Lung (tissue), 17 donors: ENCODE measurements at places on chromosomes 12 and 14.
A peak's percentile ranks its signal among the peaks of the same experiment; 100 is the strongest.

GRCh38 chr14:56145965-56146364, 27.8 kb downstream of the PELI2 start:
- no peak for DNase-seq

DNA sequence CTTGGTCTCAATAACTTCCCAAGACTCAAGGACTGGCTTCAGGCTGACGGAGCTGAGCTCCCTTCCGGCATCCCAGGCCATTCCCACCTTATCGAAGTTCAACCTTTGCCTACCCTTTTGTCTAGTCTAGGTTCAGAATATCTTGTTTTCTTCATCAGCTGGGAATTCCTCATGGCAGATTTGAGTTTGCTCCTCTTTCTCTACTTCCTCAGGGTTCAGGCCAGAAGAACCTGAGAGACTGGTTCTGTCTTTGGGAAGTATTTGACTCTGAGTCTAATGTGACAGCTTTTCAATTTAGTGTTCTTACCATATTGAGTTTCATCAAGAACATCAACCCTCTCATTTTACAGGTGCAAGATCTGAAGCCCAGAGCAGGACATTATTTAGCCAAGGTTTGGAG, 2.1 kb downstream of the BIN2 start:
- DNase-seq, result no peak

- DNase-seq, result peak; percentile 92
Observed at GRCh38 chr12:123269395-123269892, 2.2 kb downstream of the CDK2AP1 start.

DNA sequence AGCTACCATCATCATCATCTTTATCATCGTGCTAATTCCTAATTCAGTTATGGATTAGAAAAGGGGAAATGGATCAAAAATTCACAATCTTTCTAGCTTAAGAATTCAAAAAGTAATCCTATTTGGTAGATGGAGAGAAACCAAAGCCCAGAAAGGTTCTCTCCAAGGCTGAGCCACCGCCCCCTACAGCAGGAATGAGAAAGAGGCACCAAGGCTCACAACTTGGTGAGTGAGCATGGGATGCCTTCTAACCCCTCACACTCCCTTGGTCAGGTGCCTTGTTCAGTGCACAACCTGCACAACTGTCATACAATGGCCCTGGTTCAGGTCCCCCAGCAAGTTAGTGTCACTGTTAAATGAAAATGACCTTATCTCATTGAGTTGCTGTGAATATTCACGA, 171.5 kb downstream of the ANO2 start:
- DNase-seq, result no peak

DNA sequence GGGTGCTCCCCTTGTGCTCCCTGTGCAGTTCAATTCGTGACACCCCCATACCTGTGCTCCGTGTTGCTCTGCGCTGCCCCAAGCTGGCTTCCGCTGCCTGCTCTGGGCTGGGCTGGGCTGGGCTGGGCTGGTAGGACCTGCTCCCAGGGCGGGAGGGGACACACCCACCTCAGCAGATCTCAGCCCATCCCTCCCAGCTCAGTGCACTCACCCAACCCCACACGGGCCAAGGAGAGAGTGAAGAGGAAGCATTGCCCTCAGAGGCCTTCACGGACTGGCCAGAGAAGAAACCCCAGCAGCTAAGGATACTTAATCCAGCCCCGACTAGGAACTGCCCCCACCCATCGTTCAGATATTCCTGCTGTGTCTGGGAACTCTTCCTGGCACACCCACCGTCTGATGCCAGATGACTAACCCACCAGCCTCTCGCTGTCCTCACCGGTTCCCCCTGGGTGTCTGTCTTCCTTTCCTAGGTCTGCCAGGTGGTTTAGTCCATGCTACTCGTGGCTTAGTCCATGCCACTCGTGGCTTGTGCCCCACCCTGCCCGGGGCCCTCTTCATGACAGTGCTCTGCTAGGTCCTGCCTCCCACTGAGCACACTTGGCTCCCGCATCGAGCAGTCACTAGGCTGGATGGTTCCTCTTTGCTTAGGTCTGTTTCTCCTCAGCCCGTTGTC, at the start of gene LPAR5:
Gene LPAR5, minus strand, starts transcription at position 104 of the 676 bp plus-strand sequence. CDS start 14,711 bp downstream, outside the sequence.
- DNase-seq, result no peak

DNA sequence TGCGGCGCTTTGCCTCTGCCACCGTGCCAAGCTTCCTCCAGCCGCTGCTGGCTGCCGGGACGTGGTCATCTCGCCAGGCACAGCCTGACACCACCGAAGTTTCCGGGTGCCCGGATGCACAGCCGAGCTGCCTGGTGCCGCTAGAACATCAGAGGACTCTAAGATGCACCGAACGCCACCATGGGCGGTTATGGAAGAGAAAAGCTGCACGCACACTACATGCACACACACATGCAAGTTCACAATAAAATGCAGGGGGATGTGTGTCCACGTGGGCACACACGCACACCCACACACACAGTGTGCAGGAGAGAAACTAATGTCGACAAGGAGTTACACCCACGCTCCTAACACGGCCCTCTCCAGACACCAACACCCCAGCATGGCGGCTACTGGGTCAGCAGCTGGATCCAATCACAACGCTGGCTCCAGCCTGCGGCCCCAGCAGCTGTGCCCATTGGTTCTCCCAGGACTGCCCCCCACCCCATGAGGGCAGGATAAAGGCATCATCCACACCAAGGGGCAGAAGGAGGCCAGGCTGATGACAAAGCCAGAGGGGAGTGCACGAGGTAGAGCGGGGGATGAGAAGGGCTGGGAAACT, 82.7 kb downstream of the BCL11B start:
- DNase-seq, result no peak

DNA sequence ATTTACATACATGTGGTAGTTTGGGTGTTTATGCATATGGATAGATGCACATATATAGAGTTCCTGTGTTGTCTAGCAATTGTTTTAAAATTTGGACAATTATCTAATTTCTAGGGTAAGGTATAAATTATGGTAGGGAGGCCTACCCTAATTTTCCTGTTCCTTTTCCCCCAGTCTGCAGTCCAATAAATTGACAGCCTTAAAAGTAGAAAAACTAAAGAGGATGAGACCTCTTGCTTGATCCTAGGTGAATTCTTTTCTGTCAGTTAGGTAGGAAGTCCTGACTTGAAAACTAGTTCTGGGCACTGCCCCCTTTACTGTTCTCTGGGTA, 2.1 kb upstream of the CDKN1B start:
- DNase-seq, result peak; percentile 19

- DNase-seq, result peak; percentile 80
Observed at GRCh38 chr14:69648480-69649451, 37.4 kb downstream of the SUSD6 start.

- peak; percentile 62 for DNase-seq
Observed at GRCh38 chr12:52423661-52424500, 10.3 kb downstream of the KRT75 start.

DNA sequence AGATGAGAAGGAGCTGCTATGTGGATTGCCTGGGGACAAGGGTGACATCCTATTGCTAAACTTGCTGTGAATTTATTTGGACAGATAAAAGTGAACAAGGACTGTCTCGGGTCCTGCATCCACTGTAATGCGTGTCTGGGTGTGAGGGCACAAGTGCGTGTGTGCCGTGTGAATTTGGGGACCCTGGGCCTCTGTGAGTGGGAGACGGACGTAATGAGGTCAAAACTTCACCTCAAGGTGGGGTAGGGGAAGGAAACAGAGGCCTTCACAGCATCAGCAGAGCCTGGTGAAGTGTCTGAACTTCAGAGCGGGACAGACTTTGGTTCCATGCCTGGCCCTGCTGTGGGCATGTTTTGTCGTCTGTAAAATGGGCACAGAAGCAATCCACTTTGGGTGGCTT, 14.8 kb downstream of the ASB2 start:
- no peak for DNase-seq

DNA sequence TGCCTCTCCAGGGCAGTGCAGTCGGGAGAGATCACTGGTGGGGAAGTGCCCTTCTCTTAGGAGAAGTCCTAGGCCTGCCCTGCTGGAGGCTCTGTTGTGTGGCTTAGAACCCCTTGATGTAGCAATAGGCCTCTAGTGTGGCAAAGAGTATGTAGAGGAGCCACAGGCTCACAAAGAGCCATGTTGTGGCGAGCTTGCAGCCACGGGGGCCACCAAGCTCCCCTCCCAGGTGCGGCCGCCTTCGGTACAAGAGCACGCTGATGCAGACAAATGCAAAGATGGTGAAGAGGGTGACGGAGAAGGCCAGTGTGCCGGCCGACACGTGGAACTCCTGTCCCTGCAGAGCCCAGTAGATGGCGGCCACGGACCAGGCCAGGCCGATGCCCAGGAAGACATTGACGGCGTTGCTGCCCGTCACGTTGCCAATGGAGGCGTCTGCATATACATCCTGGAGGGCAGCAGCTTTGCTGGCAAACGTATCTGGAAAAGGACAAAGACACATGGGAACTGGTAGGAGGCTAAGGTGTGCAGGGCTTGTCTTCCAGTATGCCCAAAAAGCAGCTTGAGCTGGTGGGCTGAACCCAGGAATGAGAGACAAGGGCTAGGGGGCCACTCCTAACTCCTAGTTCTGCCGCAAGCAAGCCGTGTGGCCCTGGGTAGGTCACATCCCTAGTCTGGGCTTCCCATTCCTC, 142.8 kb downstream of the SLC8A3 start:
- peak; percentile 78 for DNase-seq

DNA sequence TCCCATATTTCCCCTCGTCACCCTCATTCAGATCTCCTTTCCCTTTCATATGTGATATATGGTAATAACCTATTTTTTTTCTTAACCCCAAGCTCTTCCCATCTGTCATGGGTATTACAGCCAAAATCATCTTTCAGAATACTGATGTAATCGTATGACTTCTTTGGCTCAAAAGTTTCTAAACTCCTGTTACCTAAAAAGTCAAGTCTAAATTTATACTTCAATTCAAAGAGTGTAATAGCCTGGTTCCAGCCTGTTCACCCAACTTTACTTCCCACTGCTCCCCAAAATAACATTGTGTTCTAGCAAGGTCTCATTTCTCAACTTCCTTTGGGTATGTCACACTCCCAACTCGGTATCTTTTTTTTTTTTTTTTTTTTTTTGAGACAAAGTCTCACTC, 48.5 kb downstream of the TBK1 start:
- no peak for DNase-seq

DNA sequence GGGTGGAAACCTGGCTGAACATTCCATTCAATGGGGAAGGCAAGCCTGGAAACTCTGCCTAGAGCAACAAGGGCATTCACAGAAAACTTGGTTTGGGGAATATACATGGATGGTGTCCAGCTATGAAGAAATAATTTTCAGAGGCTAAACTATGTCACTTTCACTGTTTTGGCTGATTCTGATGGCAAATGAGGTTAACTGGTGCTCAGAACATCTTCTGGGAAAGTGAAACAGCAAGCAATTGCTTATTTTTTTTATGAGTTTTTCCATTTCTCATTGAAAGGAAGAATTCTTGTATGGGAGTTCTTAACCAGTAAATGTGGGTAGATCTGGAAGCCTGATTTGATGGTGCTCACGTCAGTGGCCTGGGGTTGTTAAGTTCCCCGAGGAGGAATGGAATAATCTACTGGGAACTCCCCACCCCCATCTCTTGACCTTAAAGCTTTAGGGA, 132.8 kb upstream of the BTG1 start:
- peak; percentile 64 for DNase-seq

- DNase-seq, result no peak
Observed at GRCh38 chr12:114913871-114914801, 230.2 kb upstream of the TBX3 start.

DNA sequence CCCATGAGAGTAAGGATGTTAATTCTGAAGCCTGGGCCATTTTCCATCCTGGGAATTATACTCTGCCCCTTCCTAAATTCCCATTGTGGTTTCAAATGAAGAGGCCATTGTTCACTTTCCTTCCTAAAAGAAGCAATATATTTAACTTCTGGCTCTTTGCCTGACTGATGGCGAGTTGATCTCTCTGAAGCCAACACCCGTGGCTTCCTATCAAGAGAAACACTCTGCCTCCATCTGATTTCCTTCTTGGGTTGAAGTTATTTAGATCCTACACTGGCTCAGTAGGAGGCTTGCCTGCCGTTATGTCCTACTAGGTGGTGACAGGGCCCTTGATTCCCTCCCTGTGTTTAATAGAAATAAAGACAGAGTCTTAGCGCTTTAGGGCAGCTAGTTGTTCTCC, 97.4 kb downstream of the PRKCH start:
- peak; percentile 35 for DNase-seq

GRCh38 chr14:74029136-74029535, 10.0 kb downstream of the BBOF1 start:
- DNase-seq, result no peak

DNA sequence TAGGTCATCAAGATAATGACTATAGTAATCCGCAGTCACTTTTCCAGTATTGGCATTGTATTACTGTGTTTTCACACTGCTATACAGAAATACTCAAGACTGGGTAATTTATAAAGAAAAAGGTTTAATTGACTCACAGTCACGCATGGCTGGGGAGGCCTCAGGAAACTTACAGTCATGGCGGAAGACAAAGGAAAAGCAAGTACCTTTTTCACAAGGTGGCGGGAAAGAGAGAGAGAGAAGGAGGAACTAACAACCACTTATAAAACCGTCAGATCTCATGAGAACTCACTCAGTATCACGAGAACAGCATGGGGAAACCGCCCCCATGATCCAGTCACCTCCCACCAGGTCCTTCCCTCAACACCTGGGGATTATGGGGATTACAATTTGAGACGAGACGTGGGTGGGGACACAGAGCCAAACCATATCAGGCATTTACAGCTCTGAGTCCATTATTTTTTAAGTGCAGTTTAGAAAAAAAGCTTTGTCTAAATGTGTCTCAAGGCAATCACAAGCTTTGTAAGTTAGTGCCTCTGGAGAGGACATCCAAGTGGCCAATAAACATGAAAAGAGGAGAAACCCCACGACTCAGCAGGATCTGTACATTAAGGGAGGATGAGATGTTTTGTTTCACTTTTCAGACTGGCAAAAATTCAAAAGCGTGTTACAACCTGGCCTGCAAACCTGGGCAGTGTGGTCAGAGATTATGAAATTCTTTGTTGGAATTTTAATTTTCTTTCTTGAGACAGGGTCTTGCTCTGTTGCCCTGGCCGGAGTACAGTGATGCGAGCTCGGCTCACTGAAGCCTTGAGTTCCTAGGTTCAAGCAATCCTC, 82.0 kb downstream of the DNAH10 start:
- no peak for DNase-seq

- no peak for DNase-seq
Observed at GRCh38 chr14:30287579-30288445, 271.1 kb upstream of the G2E3 start.

DNA sequence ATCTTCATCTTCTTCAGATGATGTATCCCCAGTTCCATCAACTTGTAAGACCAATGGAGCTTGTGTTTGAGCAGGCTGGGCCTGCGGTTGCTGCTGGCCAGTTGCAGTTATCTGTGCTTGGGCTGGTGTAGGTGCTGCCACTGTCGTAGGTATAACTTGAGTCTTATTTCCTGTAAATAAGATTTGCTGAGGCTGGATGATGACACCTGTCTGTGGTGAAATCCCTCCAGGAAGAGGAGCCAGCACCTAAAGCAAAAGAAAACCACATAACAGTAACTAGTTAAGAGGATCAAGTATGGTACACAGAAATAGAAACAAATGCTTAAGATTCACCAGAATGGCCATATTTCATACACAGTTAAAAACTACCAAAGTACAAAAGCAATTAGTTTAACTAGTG, 28.2 kb downstream of the GTF2A1 start:
- no peak for DNase-seq

GRCh38 chr12:77070800-77071449, 5.6 kb upstream of the E2F7 start:
- DNase-seq, result no peak

- no peak for DNase-seq
Observed at GRCh38 chr12:49789992-49790391, 38.2 kb downstream of the NCKAP5L start.

GRCh38 chr12:85266356-85266755, 13.7 kb upstream of the ALX1 start:
- DNase-seq, result no peak
